ENCODE measurements at places on chromosomes 12 and 14.

GRCh38 chr12:64639466-64639865 is 29.2 kb downstream of the RASSF3 start:
- no peak for DNase-seq

- no peak for DNase-seq
Measured at GRCh38 chr12:15664491-15664890, 124.7 kb downstream of the EPS8 start.

DNA sequence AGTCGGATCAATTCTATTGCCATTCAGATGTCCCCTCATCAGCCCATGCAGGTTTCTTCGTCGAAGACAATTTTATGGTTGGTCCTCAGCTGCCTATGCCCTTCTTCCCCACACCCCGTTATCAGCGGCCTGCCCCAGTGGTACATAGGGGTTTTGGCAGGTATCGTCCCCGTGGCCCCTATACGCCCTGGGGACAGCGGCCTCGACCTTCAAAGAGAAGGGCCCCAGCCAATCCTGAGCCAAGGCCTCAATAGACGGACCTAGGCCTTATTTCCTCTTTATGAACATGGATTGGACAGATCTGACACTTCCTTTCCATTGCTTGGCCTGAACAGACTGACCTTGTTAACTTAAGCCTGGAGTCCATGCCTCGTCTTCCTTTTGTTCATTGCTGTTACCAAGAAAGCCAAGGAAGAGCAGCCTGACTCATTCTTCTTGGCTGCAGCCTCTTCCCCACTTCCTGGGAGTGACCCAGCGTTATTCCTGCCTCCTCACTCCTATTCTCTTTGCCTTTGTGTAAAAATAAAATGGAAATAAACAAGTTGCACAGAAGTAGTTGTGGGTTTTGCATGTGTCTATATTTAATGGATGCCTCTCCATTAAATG is 156.5 kb upstream of the AMIGO2 start:
- DNase-seq: no peak

DNA sequence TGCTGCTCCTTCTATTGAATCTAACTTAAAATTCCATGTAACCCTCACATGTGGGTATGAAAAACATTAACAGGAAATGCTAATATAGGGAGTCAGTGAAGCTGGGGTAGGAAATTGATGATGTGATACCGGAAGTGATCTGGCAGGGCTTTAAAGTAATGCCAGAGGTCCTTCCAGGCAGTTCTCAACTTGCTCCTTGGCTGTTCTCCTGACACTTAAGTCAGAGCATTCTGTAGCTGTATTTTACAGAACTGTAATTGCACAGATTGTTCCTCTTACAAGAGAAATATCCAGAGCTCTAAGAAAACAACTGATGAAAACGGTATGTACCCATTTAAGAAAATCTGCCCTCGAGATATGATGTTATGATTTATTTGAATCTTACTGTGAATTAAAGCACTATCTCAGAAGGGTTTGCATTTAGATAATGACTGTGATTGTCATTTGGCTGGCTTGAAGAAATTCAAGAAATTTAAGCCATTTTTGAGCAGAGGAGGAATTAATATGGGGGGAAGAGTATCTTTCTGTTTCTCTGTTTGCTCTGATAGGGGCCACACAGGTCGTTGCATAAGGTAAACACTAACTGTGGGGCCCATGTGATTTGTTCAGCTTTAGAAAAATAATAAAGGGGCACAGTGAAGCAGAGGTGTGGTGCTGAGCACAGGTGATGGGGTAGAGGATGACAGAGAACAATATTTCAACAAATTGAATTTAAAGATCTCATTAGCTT is 88.4 kb downstream of the BBS10 start:
- no peak for DNase-seq

DNA sequence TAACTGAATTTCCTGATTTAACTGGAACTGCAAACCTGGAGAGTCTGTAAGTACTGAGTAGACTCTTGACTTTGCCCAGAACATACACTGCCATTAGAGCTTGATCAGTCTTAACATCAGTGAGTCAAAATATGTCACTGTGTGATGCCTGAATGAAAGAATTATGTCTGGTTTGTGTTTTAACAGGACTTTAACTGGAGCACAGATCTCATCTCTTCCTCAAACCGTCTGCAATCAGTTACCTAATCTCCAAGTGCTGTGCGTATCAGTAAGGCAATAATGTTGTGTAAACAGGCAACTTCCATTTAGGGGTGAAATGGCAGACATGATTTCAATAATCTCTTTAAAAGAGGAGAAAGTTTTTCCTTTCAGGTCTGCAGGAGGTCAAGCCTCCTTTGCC is 97.0 kb downstream of the ZFC3H1 start:
- no peak for DNase-seq

DNA sequence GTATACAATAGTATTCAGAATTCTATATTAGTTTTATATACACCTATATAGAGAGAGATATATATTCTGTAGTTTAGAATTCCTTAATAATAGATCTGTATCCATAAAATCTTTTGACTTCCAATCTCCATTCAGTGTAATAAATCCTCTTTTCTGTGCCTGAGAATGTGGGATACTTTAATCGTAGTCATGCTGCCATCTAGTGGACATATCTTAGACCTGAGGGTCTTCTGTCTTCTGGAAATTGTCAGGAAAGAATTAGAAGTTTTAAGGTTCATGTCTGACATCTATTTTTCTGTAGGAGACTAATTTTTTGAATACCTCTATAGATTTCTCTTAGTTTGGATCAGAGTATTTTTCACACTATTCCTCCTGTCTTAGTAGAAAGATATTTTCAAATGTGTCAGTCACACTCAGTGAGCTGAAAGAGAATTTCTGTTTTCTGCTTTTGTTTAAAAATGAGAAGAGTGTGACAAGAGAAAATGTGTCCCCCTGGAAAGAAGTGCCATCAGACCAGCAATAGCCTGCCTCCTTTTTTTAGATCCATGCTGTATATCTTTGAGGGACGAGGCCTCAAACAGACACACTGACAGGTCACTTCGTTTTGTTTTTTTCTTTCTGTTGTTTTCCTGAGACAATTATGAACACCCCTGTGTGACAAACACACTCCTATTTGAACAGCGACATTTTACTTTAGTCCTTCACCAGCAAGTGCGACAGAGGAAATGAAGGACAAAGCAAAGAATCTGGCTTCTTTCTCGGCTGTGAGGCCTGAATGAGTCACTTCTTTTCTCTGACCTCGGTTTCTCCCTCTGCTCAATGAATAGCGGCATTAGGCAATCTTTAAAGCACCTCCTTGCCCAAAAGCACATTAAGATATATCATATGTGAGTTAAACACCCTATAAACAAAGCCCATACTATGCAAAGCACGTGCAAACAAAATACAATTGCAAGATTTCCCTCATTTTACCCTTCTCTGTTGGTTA is 96.3 kb downstream of the GALC start:
- DNase-seq: peak; percentile 1

- peak; percentile 46 for DNase-seq
Measured at GRCh38 chr14:90396341-90397339, at the start of gene CALM1. CALM1 (plus strand) TSS chr14:90397029; CDS start chr14:90397231, 202 bp downstream.

- no peak for DNase-seq
Measured at GRCh38 chr12:27319848-27320247, 12.8 kb upstream of the BMAL2 start.

GRCh38 chr12:39378341-39378740 is 64.6 kb downstream of the KIF21A start:
- no peak for DNase-seq

DNA sequence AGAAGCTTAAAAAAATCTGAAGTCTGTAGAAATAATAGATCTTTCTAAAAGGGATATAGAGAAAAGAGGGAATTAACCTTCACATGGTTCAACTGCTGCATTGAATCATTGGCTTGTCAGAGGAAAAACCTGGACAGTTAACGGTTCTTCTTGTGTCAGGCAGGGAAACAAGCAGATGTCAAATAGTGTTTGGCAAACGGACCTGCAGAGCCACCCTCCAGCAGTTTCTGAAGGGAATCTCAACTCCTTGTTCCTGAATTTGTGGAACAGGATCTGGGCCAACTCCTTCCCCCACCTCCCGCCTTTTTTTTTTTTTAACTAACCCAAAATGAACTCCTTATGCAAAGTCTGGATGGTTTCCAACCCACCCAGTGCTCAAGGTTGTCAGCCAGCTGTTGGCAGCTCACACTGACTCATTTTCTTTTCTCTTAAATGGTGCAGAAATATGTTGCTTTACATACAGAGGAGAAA is 187.3 kb downstream of the CAND1 start:
- DNase-seq: no peak

DNA sequence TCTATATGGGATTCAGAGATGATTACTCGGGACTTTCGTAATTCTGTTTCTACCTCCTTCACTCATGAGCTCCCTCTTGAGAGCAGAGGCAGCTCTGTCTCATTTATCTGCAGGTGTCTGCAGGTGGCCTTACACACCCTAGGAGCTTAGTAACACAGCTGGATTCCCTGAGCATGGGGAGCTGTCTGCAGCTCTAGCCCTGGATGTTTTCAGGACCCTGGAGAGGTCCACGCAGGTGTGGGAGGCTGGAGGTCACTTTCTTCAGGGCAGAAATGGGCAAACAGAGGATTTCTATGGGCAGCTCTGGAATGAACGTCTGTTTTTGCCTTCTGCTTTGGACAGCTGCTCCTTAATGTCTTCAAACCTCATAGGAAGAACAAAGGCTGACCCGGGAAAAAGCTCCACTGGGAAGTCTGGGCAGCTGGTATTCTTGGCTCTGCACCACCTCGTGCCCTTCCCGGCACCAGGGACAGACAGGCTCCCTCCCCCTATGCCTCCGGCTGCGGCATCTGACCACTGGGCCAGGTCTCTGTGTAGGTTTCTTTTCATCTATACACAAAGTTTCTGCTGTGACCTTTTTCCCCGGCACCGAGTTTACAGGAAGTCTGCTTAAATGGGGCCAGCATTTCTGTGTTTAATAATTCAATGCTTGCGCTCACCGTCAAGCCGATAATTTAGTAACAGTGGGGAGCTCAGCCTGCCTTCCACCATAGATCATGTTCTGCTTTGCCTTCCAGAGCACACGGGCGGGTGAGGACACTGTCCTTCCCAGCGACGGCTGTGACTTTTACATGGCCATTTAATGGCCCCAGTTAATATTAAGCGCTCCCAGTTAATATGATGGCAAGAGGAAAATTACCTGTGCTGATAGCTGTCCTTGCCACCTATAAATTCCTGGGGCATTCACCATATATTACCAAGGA is 320.2 kb upstream of the SFSWAP start:
- no peak for DNase-seq

- DNase-seq: no peak
Measured at GRCh38 chr12:56300644-56301464, 724 bp upstream of the CS start.

DNA sequence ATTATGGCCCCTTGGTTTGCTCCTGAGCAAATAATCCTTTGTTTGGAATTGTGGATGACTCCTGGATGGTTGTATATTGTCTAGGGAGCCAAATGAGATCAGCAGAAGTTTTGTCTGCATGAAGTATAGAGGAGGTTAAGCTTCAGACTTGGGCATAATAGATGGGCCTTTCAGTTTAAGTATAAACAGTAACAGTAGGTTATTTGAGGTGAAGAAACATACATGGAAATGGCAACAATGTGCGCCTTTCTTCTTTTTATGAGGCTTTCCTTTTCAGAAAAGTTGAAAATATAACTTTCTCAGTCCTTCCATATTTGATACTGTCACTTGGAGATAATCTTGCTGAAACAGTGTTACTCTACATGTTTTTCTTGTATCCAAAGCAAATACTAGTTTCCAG is 63.7 kb upstream of the PPP1R12A start:
- no peak for DNase-seq

- DNase-seq: no peak
Measured at GRCh38 chr14:24850072-24850471, 199.9 kb downstream of the STXBP6 start.

GRCh38 chr12:47799357-47799955 is 20.2 kb downstream of the HDAC7 start:
- no peak for DNase-seq

DNA sequence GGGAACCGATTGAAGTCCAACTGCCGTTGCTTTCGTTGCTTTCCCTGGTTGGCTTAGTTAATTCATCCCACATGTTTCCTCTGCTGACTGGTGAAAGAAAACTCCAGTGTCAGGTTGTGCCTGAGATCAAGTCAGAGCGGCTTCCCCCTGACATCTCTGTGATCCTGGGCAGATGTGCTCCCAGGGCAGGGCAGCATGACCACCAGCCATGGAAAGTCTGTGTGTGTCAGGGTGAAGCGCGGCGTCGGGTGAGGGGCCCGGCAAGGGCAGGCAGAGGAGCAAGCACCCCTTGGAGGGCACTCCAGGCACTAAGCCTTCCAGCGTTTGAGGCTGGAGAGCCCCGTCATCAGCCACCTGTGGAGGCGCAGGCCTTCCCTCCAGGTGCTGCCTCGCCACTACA is 54.5 kb upstream of the IGF1 start:
- no peak for DNase-seq
